ENCODE measurements at places on chromosomes 7 and 10.

- no peak for DNase-seq
Measured at GRCh38 chr10:47039562-47039913, 128.3 kb downstream of the PTPN20 start.

- no peak for DNase-seq
Measured at GRCh38 chr10:112433136-112433535, 13.6 kb downstream of the ZDHHC6 start.

- no peak for DNase-seq
Measured at GRCh38 chr10:94351089-94351488, 11.7 kb downstream of the NOC3L start.

GRCh38 chr10:124123156-124123555, 29.8 kb upstream of the CHST15 start:
- DNase-seq, result peak; percentile 29

- DNase-seq, result no peak
Measured at GRCh38 chr10:48802611-48803071, 118.0 kb downstream of the WDFY4 start.

DNA sequence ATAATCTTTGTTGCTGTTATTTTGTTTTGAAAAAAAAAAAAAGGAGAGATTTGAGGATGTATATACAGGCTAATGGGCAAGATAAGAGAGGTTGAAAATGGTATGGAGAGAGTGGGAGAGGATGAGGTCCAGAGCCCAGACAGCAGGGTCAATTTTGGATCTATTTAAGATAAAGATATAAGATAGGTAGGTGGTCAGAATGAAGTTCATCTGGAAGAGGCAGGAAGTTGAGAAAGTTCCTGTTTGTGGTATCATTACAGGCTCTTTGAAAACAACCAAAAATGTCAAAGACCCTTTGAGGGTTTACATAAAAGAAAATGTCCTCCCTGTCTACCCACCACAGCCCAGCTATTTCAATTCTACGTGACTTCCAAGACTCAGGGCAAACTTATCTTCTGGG, 7.5 kb downstream of the CEP41 start:
- no peak for DNase-seq

- DNase-seq, result no peak
Measured at GRCh38 chr7:82678716-82679115, 235.1 kb upstream of the CACNA2D1 start.

- DNase-seq, result no peak
Measured at GRCh38 chr10:73647211-73647874, 6.1 kb upstream of the MYOZ1 start.

- DNase-seq, result no peak
Measured at GRCh38 chr10:30537586-30537985, 92.0 kb downstream of the LYZL2 start.

GRCh38 chr7:157018328-157018996, 8.0 kb upstream of the MNX1 start:
- DNase-seq, result no peak

GRCh38 chr7:50436133-50436806, 13.9 kb downstream of the FIGNL1 start:
- peak; percentile 92 for DNase-seq

- no peak for DNase-seq
Measured at GRCh38 chr10:5813091-5813340, 218 bp downstream of the GDI2 start.

- no peak for DNase-seq
Measured at GRCh38 chr10:55232553-55232952, 431.5 kb upstream of the PCDH15 start.

DNA sequence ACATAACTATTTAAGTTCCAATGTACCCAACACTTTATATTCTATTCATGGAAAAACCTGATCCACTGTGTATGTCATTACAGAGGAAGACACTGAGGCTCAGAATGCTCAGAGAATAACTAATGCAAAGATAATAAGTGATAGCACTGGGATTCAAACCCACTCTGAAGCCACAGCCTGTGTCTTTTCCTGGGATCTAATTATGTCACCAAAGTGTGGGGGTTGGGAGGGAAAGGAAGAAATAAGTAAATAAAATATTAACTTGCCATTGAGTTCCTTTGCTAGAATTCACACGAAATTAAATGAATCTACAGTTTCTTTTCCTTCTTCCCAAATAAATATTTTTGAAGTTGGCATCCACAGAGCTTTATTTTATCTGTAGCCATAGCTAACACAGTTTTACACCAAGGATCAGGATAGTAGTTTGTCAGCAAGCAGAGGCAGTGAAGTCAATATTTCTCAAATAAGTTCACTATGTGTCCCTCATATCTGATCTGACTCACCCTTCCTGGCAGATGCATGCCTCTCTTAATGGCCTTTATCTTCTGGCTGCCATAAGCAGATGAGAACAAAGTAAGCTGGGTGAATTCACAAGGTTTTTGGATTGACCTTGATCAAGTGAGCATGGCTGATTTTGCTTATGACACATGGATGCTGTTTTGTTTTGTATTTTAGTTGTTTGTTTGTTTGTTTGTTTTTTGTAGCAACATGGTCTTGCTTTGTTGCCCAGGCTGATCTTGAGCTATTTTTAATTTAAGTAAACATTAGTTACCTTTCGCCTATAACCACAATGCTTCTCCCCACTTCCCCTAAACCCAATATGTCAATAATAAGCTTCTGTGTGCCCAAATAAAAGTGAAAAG, 6.3 kb downstream of the RAPGEF5 start:
- DNase-seq, result peak; percentile 76

Data from brain microvascular endothelial cell (primary cell).